Dorsolateral prefrontal cortex (tissue), 122 donors: ENCODE measurements at places on chromosomes 3 and 15. TPM values are rescaled to one million over a fixed set of nuclear protein-coding genes. Genes with fewer than 3 reads are reported as not detected.

ARL6 gene
- total RNA-seq = 23.7 TPM

ZNF662 gene
- total RNA-seq = 11.0 TPM

- no peak for DNase-seq
Observed at GRCh38 chr15:79602731-79603130, 170.6 kb downstream of the MINAR1 start.

GRCh38 chr3:174270841-174271240 is 588.3 kb upstream of the NAALADL2 start:
- DNase-seq = no peak

- no peak for DNase-seq
Observed at GRCh38 chr3:135023996-135024658, 229.1 kb downstream of the EPHB1 start.

DNA sequence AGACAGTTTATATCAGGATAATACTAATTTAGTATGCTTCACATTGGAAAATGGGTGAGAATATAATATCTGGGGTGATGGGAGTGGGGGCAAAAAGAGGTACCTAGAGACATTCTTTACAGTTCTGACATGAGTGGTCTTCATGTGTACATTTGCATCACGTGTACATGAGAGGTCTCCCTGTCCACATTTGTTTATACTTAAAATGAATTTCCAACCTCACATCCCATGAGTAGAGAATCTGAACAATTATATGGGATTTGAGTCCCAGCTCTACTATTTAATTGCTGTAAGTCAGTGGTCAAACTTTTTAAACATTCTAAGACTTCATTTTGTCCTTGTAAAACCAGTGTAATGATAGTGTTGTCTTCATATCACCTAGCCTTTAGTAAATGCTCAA is 408.4 kb downstream of the NAALADL2 start:
- DNase-seq = no peak

DNA sequence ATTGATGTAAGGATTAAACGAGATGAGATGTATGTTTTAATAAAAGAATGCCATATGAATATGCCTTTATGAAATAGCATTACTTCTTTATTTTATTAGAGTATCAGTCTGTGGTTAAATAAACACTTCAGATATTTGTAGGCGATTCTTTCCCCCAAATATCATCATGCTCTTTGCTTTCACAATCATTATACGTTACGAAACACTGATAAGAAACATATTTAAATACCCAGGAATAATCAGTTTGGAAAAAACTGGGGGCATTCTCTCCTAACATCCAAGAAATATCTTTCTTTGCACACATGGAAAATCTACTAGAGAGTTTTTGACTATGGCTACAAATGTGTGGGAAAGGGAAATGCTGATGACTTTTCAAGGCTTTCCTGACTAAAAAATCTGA is 4.4 kb upstream of the PLAAT1 start:
- no peak for DNase-seq

DNA sequence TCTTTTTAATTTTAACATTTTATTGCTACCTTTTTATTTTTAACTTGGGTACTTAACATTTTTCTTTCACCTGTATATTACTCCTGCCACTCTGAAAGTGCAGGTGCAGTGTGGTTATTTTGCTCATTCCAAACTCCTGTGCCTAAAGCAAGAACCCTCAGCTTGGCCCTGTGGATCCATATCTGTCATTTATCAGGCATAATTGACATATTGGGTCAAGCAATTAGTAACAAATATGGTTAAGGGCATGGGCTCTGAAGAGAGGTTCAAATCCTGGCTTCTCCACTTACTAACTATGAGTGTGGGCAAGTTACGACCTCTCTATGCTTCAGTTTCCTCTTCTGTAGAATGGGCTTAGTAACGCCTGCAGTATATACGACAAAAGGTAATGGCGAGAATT is 9.8 kb upstream of the VPS8 start:
- no peak for DNase-seq

- no peak for DNase-seq
Observed at GRCh38 chr3:43455233-43455632, 166.6 kb downstream of the ANO10 start.

GRCh38 chr15:70450142-70450443 is 313.3 kb downstream of the UACA start:
- no peak for DNase-seq
